ENCODE measurements at places on chromosomes 7 and 10. TPM values are rescaled to one million over a fixed set of nuclear protein-coding genes. Genes with fewer than 3 reads are reported as not detected.

PNLIP gene
- total RNA-seq: not detected

PHYH gene
- 10.8 TPM for total RNA-seq

SAMD9L gene
- 34.1 TPM for total RNA-seq

ICA1 gene
- total RNA-seq: not detected

ZP3 gene
- total RNA-seq: 2.9 TPM

CNNM2 gene
- total RNA-seq: 5.5 TPM

SH2D4B gene
- total RNA-seq: 0.07 TPM
